ENCODE measurements at places on chromosomes 16 and 17.

- no peak for DNase-seq
Observed at GRCh38 chr17:55456307-55457240, 34.9 kb upstream of the MMD start.

GRCh38 chr17:15742921-15743320 is 10.8 kb downstream of the TBC1D26 start:
- DNase-seq: no peak

- DNase-seq: no peak
Observed at GRCh38 chr16:16096121-16096857, 127.0 kb downstream of the ABCC6 start.

DNA sequence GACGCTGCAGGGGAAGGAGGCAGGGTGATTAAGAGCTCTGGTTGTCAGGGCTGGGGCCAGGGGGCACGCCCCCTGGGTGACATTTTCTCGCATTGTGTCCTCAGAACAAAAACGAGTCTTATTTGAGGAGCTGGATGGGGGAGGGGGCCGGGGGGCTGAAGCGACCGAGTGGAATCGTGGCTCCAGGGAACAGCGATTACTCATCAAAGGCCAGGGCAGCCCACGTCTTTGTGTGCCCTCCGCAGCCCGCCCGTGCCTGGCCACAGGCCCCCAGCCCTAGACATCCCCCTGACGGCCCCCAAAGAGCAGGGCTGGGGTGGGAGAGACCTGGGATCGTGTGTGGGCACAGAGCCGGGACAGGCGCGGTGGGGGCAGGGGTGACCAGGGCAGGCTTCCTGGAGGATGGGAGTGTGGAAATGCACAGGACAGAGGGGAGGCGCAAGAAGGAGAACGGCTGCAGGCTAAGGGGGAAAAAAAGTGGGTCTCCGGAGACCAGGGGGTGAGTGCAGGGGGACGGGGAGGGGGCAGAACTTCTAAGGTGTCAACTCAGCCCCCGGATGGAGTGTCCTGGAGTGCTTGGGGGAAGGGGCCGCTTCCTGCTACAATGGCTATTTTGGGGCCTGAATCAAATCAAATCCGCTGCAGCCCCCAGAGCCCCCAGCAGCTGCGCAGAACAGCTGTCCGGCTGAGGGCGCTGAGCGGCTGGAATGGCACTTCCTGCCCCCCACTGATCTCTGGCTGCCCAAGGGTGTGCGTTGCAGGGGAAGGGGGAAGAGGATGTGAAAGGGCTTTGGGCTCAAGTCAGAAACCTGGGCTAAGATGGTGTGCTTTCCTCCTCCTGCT is 24.0 kb upstream of the PHB1 start:
- no peak for DNase-seq

GRCh38 chr17:35725058-35725457 is 6.4 kb upstream of the RASL10B start:
- no peak for DNase-seq

- no peak for DNase-seq
Observed at GRCh38 chr16:55021595-55022475, 91.2 kb downstream of the IRX5 start.

DNA sequence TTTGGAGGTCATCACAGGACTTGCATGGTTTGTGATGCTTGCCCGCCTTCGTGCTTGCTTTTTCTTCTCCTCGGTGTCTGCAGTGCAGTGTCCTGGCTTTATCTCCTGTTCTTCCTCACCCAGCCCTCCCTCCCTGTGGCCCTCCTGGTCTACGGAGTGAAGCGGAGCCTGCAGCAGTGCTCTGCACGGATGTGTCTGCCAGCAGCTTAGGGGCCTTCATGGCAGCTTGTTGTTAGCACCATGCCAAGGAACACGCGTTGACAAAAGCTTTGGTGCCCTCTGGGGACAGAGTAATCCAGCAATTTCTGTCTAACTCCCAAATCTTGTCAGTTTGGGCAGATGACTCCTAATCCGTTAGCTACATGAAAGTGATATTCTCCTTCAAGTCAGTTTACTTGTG is 9.9 kb downstream of the DHODH start:
- no peak for DNase-seq

- DNase-seq: no peak
Observed at GRCh38 chr17:55452139-55452790, 30.6 kb upstream of the MMD start.

- DNase-seq: no peak
Observed at GRCh38 chr16:77499373-77500285, 64.8 kb upstream of the ADAMTS18 start.

- no peak for DNase-seq
Observed at GRCh38 chr17:48730240-48730550, 1.6 kb upstream of the HOXB13 start.

DNA sequence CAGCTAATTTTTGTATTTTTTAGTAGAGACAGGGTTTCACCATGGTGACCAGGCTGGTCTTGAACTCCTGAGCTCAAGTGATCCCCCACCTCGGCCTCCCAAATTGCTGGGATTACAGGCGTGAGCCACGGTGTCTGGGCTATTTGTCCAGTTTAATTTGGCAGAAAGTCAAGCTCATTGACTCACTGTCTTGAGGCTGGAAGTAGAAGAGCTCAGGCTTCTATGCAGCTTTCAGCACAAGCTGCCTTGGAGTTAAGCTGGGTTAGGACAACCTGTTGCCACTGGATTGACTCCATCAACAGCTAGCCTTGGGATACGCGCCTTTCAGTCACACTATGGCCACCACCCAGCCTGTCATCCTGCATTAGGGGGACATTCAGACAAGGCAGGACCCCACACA is 76.2 kb upstream of the DNAH17 start:
- DNase-seq: no peak

GRCh38 chr17:52710363-52710901 is 551.9 kb upstream of the CA10 start:
- no peak for DNase-seq

- DNase-seq: no peak
Observed at GRCh38 chr17:32124985-32125847, 17.1 kb upstream of the RHOT1 start.

DNA sequence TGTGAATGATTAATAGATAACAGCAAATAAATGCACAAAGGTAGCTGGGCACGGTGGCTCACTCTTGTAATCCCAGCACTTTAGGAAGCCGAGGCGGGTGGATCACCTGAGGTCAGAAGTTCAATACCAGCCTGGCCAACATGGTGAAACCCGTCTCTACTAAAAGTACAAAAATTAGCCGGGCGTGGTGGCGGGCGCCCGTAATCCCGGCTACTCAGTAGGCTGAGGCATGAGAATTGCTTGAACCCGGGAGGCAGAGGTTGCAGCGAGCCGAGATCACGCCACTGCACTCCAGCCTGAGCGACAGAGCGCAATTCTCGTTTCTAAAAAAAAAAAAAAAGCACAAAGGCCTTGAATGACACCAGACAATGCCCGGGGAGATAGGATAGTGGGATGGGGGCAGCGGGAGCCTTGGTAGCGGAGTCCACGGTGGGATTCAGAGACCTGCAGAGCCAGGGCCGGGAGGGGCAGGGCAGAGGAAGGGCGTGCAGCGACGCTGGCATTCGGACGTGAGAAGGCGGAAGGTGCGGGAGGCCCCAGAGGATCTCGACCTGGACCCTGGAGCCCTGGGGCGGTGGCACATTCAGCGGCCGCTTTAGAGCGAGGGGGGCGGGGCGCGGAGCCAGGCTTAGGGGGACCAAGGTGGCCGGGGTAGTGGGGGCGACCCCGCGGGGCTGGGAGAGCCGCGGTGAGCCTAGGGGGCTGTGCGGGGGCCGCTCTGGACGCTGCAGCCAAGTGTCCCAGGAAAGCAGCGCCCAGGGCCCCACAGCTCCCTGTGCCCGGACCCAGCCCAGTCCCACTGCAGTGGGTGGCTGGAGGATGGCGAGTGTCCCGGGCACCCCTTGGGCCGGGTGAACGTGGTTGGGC is 999 bp upstream of the FLYWCH2 start:
- DNase-seq: no peak

DNA sequence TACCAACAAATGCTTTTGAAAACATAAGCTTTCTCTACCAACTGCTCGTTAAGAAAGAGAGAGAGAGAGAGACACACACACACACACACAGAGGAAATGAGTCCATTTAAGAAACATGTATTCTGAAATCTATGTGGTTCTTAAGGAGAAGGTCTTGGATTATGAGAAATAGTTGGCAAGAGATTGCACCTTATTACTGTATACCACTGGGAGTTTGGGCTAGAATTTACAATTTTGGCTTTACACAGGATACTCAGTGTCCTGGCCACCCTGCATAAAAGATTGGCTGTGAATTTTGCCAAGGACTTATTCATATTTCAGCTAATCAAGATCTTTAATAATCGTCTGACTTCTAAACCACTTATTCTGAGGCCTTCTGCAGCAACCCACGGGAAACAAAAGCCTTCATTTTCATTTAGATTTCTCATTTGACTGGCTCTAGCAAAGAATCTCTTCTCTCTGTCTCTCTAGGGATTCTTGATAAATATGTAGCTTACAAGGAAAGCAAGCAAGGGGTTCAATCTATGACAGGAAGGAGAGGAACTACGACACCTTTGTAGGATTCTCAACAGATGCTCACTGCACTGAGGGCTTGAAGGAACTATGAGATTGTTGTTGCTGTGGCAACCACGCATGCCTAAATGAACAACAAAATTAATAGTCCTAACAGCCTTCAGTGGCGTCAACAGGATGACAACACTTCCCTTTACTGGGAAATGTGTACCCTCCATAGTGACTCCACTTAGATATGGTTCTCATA is 75.3 kb upstream of the GNAO1 start:
- DNase-seq: no peak

- DNase-seq: no peak
Observed at GRCh38 chr16:13038591-13038990, 137.2 kb downstream of the SHISA9 start.

DNA sequence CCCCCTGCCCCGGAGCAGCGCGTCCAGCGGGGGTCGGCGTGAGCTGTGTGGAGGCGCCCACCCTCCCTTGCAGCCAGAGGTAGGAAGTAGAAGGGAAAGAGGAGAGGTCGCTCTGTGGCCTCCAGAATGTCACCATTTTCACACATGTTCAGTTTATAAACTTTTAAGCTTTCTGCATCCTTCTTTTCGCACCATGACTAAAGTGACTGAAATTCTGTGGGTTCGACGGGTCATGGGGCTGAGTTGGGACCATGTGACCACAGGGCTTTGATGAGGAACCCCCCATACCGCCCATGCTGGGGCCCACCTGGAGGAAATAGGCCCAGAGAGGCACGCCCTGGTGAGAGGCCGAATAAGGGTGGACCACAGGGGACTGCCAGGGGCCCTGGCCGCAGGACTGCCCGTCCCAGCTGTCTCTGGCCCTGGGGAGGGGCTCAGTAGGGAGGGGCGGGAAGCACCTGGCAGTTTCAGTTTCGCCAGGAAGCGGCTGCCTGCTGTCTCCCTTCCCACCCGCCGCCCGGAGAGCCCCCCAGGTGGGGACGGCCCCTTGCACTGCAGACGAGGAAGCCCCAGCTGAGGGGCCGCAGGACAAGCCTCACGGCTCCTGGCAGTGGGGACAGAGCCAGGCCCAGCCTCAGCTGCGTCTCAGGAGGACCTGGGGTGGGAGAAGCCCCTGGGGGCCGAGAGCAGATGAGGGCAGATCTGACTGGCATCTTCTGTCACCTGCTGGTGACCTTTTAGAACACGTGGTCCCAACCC is 9.0 kb downstream of the CBFA2T3 start:
- DNase-seq: no peak

DNA sequence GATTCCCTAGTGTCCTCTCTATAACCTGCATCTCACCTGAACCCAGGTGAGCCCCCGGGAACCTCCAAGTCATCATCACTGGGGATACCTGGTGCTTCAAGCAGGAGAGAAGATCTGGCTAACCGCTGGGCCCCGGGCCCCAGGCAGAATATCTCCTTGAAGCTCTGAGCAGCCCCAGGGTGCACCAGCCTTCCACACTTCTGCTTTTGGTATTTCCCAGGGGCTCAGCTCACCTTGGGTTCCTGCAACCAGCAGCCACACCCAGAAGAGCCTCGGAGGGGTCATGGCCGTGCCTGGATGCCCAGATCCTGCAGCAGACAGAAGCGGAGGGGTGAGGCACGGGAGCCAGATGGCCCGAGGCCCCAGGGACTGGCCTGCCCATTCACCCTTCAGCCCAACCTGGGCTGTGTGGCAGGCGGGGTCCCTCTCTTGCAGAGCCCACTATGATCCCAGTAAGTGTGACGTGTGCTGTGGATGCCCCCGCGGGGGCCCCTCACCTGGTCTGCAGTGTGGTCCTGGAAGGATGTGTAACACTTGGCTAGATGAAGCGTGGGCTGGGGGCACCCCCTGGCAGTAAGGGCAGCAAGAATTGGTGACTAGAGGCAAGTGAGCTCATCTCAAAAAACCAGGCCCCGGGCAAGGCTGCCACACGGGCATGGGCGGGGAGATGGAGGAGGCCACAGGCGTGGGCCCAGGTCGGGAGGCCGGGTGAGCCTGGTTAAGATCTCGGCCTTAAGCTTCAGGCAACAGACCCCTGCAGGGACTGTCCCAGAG is 2.6 kb downstream of the LGALS3BP start:
- no peak for DNase-seq

DNA sequence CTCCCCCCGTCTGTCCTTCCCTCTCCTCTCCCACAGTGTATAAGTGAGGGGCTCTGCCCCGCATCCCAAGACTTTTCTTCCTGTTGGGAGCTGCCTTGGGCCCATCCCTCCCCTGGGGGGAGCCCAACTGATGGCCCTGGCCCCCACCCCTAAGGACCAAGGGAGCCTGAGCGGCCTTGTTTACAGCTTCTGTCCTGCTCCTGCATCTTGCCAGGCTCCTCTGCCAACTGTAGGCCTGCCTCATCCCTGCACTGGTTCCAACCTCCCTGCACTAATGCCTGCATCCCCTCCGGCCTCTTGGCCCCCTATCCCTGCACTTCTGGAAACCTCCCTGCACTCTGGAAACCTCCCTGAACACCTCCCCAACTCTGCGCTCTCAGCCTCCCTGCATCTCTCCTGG is 1.4 kb upstream of the PAGR1 start:
- no peak for DNase-seq

DNA sequence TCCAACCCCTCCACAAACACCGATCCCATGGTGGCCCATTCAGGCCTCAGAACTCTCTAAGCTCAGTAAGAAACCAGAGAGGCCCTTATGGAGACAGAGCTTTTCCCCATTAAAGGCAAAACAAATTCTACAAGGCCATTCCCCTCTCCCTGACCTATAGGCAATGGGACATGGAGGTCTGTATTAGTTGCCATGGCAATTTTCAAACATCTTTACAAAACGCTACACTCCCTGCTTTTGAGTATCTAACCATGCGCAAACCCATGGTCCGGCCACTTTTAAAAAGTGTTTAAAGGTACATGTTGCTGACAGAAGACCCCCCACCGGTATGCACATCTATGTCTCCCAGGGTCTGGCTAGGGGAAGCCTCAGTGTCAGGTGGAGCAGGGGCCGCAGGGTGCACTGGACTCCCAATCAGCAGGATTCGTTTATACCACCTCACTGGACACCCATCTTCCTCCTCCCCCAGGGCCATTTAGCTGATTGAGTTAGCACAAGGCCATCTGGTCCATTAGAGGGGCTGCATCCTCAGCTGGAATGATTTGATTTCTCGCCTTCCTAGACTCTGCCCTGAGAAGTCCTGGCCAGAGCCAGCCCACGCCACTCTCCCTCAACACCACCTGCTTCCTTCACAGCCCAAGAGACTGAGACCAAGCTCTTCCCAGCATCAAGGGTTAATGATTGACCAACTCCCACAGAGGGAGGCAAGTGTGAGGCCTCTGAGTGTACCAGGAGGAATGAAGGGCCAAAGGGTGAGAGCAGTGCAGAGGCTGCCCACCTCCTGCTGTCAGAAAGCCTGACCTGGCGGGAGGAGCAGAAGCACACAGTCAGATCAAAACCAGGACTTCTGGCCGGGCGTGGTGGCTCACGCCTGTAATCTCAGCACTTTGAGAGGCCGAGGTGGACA is 10.9 kb downstream of the ACLY start:
- DNase-seq: no peak

GRCh38 chr17:75753514-75754377 is 11.2 kb downstream of the GALK1 start:
- no peak for DNase-seq
